Effector memory CD4-positive, alpha-beta T cell (primary cell): ENCODE measurements at places on chromosomes 5 and 9.

GRCh38 chr9:112501287-112501686 is 14.7 kb downstream of the KIAA1958 start:
- no peak for DNase-seq

DNA sequence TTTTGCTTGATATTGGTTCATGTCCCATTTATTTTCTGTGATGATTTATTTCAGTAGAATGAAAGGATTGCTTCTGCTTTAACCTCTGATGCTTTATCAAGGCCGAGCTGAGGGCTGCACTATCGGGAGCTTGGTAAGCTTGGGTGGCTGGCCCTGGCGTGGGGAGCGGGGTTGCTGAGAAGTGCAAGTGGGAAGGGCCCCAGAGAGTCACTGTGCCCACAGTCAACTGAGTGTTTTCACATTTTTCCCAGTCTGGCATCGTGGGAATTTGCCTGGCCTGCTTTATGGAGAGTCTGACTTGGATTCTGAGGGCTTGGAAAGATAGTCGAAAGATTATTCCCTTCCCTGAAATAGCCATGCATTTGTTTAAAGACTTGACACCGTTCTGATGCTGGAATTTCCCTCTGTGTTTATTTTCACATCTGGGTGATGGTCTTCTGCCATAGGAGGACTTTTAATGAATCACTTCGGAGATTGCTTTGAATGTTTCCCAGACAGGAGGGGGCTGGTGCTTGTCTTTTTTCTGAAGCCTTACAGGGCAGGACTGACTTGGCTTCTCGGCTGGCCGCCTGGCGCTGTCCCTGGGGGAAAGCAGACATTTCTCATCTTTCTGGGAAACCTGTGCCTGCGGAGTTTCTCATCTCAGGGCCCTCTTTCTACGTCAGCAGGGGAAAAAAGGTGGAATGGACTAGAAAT is 139.0 kb downstream of the BOD1 start:
- no peak for DNase-seq

- DNase-seq = no peak
Measured at GRCh38 chr5:160463740-160464465, 42.2 kb downstream of the PTTG1 start.

DNA sequence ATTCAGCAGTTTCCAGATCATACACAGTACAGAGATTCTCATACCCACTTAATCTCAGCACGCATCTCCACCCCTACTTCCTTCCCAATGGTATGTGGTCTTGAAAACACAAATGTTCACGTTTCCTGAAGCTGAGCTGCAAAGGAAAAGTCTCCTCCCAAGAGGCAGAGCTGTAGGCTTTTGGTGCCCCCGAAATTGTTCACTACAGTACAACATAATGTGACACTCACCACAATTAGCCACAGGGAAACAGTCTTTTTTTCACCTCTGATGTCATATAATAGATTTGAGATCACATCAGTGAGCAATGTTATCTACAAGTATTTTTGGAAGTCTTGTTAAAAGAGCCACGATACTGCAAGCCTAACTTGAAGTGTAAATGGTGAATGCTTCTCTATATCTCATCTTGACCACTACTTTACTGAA is 40.2 kb downstream of the NFIB start:
- DNase-seq = no peak

DNA sequence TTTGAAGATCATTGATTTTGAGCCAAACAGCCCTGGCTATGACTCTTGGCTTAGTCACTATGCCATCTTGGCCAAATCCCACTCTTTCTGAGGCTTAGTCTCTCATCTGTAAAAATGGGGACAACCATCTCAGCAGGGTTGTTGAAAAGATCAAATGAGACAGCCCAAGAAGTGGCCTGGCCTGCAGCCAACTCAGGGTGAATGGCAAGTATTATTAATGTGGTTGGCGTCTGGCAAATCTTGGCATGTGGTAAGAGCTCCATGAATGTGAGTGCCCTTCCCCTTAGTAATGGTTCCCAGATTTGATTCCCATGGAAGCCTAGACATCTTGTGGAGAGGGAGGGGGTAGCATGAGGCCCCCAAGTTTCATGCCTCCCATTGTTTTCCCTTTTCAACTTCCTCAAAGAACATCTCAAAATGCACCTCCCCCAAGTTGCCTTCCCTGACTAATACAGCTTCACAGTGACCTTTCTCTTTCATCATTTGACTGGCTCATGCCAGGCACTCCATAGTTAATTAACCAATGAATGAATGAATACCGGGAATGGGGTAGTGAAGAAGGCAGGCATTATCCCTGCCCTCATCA is 11.8 kb upstream of the TGFBI start:
- DNase-seq = no peak

DNA sequence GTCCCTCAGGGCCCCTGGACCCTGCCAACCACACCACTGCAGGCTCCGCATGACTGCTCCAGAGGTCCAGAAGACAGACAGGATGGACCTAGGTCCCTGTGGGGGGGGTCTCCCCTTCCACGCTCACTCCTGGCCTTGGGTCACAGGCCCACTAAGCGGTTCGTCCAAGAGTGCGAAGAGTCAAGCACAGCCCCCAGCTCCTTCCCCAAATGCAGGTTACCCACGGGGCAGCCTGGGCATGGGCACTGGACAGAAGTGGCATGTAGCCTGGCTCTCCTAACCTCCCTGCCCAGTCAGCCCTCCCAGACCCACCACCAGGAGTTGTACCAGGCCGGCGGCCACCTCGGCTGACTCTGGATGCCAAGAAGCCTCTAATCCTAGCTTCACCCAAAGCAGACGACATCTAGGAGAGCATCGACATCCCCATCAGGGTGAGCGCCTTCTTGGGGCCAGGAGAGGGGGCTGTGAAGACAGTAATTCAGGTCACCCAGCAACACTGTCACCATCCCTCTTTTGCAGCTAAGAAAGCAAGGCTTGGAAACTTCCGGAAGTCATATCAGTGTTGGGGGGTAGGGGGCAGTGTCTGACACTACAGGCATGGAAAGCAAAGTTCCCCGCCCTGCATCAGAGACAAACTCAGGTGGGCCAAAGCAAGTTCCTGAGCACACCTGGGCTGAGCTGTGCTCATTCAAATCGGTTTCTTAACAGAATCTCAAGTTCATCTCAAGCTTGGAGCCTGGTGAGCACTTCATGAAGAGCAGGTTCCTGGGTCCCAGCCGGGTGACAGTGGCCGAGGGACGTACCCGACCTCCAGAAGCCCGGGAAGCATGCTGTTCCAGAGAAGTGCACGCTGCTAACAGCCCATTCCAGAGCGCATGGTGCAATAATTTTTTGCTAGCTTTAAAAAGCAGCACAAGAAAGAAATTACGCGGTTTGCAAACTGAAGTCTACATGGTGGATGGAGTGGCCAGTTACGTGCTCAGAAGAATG is 68.7 kb downstream of the SEMA4D start:
- DNase-seq = peak; percentile 53

GRCh38 chr5:146068206-146068605 is 37.2 kb downstream of the PLAC8L1 start:
- no peak for DNase-seq

GRCh38 chr5:69450116-69450515 is 35.2 kb downstream of the MARVELD2 start:
- no peak for DNase-seq

DNA sequence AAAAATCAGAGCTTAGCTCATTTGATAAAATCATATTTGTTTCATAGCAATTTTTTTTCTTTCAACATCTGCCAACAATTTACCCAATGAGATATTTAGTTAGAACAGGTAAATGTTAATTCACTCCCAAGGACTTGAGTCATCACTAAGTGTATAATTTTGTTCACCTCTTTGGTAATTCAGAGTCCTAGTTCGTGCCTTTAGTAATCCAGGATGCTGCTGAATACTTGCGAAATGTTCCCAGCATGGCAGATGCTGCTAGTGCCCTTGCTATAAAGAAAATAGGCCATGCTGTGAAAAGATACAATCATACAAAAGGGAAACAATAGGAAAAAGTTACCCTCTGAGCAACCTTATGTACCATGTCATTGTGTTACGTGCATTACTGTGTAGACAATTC is 210.5 kb downstream of the CSNK1G3 start:
- no peak for DNase-seq

GRCh38 chr5:32202394-32202793 is 28.3 kb upstream of the GOLPH3 start:
- DNase-seq = no peak

GRCh38 chr9:106843371-106843770 is 19.6 kb upstream of the ZNF462 start:
- no peak for DNase-seq

- no peak for DNase-seq
Measured at GRCh38 chr9:31873722-31874121, 510.7 kb upstream of the ACO1 start.

DNA sequence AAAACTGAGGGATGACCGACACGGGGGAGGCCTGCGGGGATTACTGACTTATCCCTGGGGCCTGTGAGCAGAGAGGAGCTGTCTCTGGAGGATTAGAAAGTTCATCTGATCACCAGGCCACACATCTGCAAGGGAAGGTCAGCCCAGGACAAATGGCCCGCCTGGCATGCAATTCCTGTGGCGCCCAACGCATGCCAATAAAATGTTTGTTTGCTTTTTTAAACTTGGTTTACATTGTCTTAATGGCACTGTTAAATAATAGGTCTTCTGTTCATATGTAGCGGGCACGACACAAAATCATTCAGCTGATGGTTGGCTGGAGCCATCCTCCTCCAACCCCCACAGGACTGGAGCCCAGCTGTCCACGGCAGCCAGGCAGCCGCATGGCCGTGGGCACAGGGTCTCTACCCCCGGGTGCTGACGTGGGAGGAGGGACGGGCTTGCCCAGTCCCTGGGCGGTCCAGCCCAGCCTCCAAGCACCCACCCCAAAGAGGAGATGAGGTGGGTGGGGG is 41.0 kb upstream of the SLC12A7 start:
- no peak for DNase-seq

DNA sequence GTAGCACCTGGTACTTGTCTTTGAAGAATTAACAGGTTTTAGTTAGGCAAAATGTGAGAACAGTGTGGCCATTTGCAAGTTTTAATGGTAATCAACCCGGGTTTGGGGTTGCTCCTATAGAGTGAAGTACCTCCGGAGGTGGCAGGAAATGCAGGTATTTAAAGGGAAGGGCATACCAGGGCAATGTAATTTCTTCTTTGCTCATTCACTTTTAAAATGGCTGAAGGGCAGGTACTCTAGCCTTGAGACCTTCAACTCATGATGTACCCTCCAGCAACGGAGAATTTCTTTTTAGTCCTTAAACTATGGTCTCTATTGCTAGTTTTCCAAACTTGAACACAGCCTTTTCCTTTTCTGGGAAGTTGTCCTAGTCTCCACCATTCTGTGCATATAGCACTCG is 1.3 kb upstream of the HSPA4 start:
- DNase-seq = no peak

DNA sequence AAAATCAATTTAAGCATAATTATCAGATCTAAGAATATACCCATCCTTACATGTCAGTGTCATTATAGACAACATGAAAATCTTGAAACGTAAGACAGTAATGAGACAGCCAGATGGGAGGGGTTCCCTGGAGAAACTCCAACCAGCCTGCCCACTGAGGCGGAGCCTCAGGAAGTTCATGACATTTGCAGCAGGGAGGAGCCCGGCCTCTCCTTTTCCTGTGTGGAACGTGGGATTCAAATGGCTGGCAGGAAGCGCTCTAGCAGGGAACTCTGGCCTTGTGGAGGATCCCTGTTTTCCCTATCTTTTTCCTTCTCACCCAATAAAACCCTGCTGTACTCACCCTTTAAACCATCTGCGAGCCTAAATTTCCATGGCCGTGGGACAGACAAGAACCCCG is 176.6 kb upstream of the KCNN2 start:
- no peak for DNase-seq

GRCh38 chr9:126020836-126021235 is 273.7 kb downstream of the PBX3 start:
- no peak for DNase-seq
